Stimulated activated CD8-positive, alpha-beta memory T cell treated with anti-CD3 and anti-CD28 coated beads, Interleukin-4, amount 100 ng/mL, for 1 hour (primary cell): ENCODE measurements at places on chromosomes 12 and 14.

DNA sequence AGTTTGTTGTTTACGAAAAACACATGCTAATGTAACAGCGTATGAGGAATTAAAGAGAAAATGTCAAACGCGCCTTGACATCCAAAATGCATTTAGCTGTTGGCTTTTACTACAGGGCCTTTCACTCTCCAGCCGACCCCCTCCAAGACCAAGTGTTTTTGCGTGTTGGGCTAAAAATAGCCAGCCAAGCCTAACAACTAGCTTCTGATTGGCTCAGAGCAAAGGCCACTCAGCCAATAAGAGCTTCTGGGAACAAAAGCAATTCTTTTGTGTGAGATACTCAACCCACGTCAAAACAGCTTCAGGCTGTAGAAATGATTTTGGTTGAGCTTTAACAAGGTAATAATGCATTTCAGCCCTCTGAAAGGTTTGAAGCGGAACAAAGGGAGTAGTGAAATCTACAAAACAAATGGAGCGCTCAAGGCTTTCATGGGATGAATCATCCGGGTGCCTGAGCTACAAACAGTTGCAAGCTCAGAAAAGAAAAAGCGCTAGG is 198.7 kb upstream of the DCN start:
- no peak for DNase-seq

DNA sequence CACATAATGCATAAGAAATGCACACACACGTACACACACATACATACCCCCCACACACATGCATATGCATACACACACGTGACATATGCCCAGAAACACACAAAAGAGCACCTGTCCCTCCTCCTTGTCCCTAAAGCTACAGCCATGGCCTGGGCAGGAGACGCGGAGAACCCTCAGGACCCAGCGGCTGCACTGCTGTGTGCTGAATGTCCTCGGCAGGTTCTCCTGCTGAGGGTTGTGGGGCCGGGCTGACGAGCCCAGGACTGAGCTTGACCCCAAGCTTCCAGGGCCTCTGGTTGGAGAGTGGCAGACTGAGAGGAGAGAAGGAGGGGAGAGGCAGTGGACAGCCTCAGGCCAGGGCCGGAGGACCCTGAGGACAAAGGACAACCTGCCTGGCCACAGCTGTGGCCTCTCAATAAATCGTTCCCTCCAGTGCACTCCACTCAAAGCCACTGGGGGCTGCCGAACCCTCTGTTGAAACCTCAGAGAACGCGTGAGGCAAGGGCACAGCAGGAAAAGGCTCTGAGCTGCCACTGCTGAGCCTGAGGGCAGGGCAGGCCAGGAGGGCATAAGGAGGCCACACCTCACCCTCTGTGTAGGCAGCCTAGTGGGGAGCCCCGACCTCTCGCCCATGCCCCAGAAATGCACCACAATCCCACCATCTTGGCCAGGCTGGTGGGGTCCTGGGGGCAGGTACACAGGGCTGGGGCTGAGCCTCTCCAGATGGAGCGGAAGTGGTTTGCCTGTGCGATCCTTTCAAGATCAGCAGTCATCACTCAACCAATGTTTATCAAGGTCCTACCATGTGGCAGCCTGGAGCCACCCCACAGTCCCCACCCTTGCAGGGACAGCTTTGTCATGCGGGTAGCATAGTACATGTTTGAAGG is 3.1 kb downstream of the CACNA2D4 start:
- DNase-seq, result no peak

DNA sequence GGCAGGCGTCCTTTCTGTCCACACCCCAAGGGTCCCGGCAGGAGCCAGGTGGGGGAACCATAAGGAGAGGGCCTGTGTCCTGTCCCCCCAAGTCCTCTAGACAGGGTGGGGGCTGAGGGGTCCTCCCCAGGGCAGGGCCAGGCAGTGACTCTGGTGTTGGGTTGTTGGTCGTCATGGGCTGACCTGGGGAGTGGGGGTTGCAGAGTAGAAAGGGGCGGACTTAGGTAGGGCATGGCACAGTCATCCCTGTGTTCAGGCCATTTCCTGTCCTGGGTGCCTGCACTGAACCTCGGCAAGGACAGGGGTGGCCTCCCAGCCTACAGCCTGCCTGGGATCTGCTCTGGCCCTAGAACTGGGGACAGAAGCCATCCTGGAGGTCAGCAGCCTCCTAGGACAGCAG is 356.2 kb downstream of the TMEM121 start:
- DNase-seq, result no peak

- DNase-seq, result no peak
Observed at GRCh38 chr12:4202918-4203317, 70.6 kb upstream of the CCND2 start.

DNA sequence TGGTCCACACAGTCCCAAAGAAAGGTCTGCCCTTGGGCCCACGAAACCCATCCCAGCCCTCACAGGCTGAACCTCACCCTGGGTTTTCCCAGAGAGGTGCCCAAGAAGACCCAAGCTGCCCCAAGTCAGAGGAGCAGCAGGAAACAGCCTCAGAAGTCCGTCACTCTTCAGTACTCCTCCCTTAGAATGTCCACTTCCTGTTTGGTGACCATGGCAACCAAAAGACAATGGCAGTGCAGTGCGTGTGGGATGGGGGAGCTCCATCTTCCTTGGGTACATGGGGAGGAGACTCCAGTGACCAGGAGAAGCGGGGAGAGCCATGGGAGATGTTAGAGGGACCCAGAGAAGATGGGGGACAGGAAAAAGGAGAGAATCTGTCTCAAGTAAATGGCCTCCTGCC is 11.3 kb downstream of the SELPLG start:
- DNase-seq, result no peak

- DNase-seq, result peak; percentile 60
Observed at GRCh38 chr14:99518441-99519346, 37.5 kb downstream of the CCNK start.

- no peak for DNase-seq
Observed at GRCh38 chr12:27143256-27144069, 61.1 kb upstream of the C12orf71 start.

DNA sequence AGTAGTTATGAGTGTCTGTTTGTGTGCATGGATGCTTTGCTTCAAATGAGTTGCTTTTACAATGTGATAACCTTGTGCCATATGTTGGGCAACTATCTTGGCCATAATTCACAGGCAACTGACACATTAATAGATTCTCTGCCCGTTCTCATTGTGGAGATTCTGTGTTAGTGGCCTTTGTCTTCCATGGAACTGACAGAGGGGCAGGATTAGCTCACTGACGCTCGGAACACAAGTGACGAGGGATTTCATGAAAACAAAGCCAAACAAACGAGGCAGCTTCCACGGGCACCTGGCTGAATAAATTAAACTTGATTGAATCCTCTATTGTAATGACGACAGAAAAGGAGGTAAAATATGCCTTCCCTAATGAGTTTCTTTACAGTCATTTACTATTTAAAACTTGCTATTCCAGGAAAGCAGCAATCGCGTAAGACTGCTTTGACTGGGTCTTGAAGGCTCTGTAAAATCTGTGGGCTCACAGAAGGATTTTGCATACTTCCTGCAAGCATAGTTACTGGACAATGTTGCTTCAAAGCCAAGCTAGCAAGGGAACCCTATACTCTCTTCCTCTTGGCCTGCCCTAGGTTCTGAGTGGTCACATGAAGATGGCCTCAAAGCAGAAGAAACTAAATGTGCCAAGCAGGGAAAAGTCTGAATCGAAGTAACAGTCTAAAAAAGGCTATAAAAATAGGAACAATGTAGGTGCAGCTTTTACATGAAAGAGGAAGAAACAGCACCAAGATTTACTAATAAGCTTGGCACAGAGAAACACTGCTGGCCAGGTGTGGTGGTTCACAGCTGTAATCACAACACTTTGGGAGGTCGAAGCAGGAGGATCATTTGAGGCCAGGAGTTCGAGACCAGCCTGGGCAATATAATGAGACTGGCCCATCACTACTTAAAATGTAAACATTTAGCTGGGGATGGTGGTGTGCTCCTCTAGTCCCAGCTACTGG is 28.1 kb upstream of the SINHCAF start:
- DNase-seq, result no peak

DNA sequence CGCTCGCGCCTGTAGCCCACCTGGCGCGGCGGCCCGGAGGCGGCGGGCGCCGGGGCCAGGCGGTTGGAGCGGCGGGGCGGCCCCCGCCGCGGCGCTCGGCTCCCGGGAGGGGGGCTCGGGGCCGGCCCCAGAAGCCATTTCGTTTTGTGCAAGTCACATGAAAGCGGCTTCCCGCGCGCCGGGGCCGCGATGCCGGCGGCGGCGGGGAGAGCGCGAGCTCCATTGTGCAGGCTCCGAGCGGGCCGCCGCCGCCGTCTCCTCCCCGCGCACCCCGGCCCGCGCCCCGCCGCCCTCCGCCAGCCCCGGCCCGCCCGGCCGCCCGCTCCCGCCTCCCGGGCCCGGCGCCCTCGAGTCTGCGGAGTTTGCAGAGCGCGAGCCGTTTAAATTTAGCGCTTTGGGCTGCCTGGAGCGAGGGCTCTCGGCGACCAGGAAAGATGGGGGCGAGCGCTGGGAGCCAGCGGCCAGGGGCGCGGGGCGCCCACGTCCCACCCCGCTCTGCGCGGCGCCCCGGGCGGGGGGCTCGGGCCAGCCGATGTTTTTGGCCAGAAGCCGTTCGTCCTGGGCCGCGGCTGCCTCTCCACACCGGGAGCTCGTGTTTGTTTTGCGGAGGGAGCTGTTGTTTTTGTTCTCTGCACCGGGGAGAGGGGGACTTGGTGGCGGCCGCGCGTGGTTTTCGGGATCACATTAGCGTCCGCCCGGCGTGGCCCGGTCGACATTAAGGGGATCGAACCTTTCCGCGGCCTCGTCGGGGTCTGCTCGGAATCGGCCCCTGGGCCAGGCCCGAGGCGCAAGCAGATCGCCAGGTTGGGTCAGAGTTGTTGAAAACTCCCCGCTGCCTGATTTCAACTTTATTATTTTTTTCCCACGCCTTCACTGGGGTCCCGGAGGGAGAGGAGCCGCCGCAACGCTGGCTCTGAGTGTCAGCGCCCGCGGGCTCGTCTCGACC is 982 bp downstream of the BCL7A start:
- DNase-seq, result no peak

DNA sequence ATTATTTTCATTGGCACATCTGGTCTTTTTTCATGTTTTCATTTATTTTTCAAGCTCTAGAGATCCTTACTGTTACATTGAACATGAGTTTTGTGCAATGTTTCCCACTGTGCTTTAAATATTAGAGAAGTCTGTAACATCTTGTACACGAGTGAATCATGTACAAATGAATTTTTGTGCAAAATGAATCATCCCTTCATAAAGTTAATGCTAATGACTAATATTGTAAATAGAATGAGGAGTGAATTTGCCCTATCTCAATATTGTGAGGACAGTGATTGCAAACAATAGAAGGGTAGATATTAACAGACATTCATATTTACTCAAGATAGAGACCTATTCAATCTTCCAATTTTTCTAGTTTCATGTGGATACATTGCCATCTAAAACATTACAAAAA is 463.3 kb upstream of the FOXG1 start:
- DNase-seq, result no peak

GRCh38 chr12:68981516-68981915 is 48.5 kb upstream of the CPM start:
- DNase-seq, result no peak

DNA sequence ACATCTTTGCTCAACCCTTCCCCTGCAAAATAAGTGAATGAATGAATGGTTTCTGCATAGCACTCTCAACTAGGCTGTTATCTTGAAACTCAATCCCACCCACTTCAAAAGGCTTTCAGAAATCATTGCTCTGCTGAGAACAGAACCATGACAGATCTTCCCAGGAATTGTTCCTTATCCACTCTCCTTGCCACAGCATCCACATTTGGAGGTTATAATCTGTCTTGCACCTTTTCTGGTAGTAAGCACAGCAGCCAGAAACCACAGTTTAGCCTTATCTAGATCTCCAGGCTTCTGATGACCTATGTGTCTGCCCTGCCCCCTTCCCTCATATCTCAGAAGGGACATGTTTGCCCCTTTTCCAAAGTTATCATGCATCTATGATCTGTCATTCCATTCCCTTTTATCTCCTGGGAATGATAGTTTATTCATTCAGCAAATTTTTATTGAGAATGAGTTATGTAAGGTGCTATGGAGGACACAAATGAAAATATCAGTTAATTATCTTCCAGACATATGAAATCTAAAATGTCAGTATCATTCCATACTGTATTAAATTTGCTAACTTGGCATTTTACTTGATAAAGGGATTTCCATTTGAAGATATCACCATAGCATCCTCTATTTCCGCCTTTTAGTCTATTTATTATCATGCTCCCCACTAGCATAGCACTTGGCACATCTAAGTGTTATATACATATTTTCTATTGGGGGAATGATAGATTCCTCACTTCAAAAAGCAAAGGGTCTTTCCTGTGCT is 21.4 kb downstream of the LGR5 start:
- no peak for DNase-seq

DNA sequence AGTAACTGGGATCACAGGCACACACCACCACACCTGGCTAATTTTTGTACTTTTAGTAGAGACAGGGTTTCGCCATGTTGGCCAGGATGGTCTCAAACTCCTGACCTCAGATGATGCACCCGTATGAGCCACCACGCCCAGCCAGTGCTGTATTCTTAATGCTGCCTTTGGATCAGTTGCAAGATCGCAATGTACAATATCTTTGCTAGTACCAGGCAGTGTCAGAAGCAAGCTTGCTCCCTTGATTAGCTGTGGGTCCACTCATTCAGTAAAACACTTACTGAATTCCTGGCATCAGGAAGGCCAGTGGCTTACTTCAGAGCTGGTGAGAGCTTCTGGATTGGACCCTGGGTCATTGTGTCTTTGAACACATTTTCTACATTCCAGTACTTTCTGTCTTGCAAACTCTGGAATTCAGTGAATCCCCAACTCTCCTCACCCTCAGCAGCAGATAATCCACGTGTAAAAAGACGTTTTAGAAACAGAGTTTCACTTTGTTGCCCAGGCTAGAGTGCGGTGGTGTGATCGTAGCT is 1183.7 kb downstream of the AACS start:
- DNase-seq, result no peak

- DNase-seq, result no peak
Observed at GRCh38 chr14:90698379-90698869, 117.8 kb downstream of the TTC7B start.

GRCh38 chr14:47676315-47676617 is 861 bp upstream of the MDGA2 start:
- no peak for DNase-seq

- no peak for DNase-seq
Observed at GRCh38 chr12:100128512-100128908, 14.2 kb downstream of the BLTP3B start.
